ENCODE measurements at places on chromosomes 2 and 18.
A peak's percentile ranks its signal among the peaks of the same experiment; 100 is the strongest.

DNA sequence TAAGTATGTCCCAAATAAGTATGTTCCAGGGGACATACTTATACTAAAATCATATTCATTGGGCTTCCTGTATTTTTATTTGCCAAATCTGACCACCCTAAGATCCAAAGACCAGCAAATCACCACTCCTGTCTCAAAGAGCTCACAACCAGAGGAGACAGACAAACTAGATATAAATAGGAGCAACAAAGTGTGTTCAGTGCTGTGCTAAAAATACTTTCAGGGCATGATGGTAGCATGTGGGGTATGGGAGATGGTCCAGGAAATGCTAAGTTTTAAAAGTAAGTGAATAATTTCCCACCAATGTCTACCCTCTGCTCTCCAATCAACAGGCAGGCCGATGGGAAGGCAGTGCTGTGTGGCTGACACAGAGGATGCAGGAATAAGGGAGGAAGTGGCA lies 87.1 kb downstream of the C1QL2 start:
- DNase-seq, result no peak

DNA sequence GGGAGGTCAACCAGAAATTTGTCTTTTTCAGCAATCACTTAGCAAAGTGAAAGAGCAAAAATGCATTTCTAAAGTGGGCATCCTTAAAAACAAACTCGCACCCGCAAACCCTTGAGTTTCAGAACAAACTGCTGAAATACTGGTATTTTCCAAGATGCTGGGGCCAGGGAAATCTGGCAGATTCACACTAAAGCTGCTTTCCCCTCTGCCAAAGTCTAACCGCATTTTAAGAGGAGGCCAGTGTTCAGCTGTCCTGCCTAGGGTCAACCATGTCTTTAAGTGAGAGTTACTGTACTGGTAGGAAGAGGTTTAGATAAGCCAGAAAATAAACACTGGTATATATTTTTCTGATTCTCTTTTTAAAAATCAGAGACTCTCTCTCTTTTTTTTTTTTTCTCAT lies 55.9 kb downstream of the ACVR1 start:
- no peak for DNase-seq

DNA sequence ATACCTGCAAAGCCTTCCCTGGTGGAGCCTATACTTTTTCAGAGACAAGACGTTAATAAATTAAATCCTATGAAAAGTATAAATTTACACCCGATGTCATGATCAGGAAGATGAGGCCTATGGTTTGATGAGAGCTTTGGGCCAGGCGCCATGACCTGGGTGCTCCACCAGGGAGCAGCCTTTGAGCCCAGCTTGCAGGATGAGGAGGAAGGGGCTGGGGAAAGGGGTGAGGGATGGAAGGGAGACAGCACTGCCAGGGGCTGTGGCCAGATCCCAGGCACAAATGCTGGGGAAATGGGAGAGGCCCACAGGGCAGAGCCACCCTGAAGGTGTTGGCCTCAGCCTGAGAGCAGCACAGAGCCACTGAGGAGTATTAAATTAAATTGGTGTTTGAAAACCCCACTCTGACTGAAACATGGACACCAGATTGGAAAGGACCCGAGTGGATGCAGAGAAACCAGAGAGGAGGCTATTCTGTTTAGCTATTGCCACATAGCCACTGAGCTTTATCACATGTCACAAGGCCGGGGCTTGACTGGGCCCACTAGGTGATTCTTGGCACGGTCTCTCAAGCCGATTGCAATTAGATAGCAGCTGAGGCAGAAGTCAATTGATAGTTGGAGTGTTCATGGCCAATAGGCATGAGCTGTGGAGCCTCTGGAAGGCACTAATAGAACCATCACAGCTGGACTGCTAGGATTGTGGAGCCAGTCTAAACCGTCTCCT lies 9.6 kb upstream of the FAHD2A start:
- DNase-seq, result no peak

DNA sequence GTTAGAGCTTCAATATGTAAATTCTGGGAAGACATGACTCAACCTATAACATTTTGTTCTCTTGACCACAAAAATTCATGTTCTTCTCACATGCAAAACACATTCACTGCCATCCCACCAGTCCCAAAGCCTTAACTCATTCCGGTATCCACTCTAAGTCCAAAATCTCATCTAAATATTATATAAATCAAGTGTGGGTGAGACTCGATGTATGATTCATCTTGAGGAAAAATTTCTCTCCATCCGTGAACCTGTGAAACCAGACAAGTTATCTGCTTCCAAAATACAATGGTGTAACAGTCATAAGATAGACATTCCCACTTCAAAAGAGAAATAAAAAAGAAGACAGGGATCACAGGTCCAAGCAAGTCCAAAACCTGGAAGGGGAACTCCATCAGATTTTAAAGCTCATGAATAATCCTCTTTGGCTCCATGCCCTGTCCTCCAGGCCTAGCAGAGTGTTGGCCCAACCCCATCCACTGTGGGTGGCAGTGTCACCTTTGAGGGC lies 101.3 kb downstream of the RAD51AP2 start:
- peak; percentile 70 for DNase-seq

DNA sequence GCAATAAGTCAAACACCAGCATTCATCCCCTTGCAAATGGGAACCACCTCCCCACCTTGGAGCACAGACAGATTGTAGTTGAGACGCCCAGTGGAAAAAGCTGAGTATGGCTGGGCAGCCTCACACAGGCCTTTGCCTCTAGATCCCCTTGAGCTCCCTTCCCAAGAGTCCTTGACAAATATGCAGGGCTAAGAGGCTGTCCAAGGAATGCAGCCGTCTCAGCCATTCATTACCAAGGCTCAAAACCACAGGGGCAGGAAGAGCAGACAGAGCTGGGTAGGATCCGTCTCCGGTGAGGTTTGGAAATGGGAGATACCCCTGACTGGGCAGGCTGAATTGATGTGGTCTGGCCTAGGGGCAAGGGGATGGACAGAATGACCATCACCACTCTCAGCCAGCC lies 557.1 kb downstream of the TNS1 start:
- DNase-seq, result no peak

GRCh38 chr18:22946217-22946616 lies 13.1 kb downstream of the RBBP8 start:
- DNase-seq, result no peak

GRCh38 chr2:10493634-10494281 lies 45.6 kb upstream of the ODC1 start:
- no peak for DNase-seq

DNA sequence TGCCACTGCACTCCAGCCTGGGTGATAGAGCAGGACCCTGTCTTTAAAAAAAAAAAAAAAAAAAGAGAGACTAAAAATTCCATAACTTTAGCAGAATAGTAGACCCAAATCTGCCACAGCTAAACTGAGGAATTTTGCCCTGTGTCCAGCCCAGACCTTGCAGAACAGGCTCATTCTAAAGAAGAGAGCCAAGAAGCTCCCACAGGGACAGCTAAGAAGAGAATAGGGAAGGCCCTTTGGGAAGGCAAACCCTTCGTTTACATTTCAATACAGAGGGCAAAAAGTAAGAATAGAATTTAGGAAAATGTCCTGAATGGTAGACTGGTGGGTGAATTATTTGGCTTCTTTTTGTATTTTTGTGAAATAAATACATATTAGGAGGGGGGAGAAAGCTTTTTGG lies 21.5 kb upstream of the BZW1 start:
- DNase-seq, result no peak

GRCh38 chr2:5479265-5479928 lies 212.8 kb upstream of the SOX11 start:
- no peak for DNase-seq

- no peak for DNase-seq
Observed at GRCh38 chr18:26097563-26097962, 7.2 kb upstream of the SS18 start.

DNA sequence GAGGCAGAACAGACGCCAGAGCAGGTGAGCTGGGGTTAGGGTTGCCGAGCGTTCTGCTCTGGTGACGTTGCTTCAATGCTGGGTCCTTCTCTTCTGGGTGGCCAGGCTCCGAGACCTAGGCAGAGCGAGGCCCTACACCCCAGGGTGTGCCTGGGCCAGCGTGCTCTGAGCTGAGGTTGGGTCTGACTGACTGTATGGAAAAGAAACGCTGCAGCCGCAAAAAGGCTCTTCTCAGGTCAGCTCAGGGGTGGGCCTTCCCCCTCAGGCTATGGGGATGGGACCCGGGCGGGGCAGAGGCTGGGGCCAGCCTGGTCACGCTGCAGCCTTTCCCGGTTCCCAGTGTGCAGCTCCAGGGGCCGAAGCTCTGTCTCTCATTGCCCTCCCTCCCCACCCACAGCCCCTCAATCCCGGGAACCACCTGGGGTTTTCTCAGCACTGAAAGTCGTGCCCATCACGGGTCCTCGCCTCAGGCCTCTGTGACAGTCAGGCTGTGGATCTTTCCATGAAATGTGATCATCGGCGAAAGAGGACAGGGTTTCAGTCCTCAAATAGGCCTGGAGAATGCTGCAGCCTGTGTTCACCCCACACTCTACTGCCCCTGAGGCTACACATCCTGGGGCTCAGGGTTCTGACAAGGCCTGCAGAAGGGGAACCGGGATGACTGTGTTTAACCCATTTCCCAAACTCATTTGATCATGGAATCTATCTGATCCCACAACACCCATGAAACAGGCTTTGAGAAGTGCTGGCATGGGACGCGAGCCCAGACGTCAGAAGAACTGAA lies 19.4 kb downstream of the CYP26B1 start:
- no peak for DNase-seq

DNA sequence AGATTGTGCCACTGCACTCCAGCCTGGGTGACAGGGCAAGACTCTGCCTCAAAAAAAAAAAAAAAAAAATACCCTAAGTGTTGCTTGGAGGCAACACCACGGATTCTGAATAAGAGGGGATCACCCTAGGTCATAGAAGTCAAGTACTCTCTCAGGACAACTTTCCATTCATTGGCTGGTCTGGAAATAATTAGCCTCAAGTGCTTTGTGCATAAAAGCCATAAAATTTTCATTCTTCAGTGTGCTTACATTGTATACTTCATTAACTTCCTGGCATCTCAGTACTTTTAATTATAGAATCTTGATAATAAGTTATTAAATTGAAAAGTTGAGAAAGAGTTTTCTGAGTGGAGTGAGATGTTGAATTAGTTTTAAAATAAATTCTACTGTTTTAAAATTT lies 876.1 kb upstream of the FAM98A start:
- no peak for DNase-seq

- no peak for DNase-seq
Observed at GRCh38 chr18:22556222-22557167, 138.8 kb upstream of the CTAGE1 start.

- no peak for DNase-seq
Observed at GRCh38 chr18:63495675-63496074, 18.9 kb downstream of the SERPINB5 start.

- DNase-seq, result peak; percentile 60
Observed at GRCh38 chr2:3483227-3483985, 35.9 kb downstream of the ADI1 start.

- no peak for DNase-seq
Observed at GRCh38 chr2:212532585-212532984, 6.0 kb downstream of the ERBB4 start.

DNA sequence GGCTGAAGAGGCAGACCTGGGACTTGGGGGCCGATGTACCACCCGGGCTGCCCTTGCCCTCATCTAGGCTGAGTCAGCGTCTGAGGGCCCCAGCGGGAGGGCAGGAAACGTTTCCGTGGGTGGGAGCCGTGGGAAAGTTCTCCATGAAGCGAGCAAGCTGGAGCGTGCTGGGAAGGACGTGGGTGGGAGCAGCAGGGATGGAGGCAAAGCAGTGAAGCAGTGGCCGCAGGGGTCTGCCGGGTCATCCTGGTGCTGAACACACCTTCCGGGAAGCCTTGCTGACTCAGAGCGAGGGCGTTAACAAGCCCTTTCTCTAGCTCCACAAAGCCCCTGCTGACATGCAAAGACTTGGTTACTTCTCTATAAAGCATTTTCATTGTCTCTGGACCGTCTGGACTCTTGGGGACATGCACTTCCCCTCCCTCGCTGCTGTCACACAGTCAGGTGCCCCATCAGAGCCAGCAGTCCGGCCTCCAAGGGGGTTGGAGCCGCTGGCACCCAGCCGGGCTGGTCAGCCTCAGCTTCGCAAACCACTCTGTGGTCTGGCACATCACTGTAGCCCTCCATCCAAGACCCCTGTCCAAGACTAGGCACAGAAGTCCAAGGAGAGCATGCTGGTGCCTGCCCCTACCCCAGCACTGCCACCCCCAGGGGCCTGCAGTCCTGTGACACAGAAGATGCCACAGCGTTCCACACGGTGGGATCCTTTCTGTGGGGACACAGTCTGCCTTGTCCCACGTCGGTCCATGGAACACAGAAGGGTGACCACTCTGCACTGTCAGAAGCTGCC lies 115.1 kb upstream of the GPC1 start:
- DNase-seq, result peak; percentile 65

GRCh38 chr2:95379371-95379831 lies 23.1 kb upstream of the FAHD2A start:
- no peak for DNase-seq

All from foreskin fibroblast (primary cell).